ENCODE measurements at places on chromosomes 11 and 22.
A peak's percentile ranks its signal among the peaks of the same experiment; 100 is the strongest.

DNA sequence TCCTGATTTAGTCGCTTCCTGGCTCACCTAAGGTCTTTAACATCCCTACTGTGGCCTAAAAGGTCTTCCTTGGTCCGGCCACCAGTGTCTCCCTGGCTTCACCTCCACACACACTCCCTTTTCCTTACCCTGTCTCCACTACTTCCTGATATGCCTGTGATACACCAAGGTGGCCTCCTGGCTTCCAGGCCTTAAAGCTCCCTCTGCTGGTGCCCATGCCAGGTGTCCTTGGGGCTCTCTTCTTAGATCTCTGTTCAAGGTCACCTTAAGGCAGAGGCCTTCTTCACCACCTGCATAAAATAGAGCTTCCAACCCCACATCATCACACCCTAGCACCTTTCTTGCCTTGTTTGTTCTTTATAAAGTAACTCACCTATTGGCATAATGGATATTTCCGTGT lies 787.7 kb downstream of the NTM start:
- DNase-seq, result no peak

GRCh38 chr11:12017865-12018453 lies 9.5 kb upstream of the DKK3 start:
- no peak for DNase-seq

GRCh38 chr22:21876486-21877176 lies 9.2 kb upstream of the MAPK1 start:
- peak; percentile 40 for DNase-seq

GRCh38 chr22:24001314-24001713 lies 3.9 kb downstream of the GSTT4 start:
- no peak for DNase-seq

DNA sequence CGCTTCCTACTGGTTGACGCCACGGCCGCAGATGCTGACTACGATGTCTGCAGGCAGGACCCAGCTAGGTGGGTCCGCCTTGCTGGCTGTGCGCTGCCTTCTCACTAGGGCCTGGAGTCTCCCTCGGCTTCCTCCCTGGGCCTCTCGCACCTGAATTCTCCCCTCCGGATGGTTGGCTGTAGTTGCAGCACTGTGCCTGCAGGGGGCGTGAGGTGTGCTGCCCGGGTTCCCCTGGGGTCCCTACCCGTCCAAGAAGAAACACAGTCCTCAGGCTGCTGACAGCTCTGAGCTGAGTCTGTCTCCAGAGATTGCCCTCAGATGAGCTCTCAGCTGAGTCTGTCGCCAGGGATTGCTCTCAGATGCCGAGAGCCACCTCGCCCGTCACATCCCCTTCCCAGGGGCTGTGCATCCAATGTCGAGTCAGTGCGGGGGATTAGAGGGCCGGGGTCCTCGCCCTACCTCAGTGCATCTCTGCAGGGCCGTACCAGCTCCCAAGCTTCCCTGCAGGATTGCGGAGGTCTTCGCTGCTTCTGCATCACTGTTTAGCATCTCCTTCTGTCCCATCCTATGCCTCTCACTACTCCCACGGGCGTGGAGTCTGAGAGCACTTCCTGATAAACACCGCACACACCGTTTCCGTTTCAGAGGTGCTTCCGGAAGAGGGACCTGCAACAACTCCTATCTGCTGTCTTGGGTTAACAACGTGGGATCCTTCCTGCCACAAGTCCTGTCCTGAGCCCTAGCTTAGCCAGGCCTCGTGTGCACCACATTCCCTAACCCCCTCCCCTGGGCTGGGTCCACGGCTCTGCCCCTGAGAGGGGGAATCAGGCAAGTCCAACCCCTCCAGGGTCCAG lies 196.9 kb downstream of the CSNK2A3 start:
- no peak for DNase-seq

GRCh38 chr22:24432059-24432853 lies 4.9 kb downstream of the ADORA2A start:
- no peak for DNase-seq

DNA sequence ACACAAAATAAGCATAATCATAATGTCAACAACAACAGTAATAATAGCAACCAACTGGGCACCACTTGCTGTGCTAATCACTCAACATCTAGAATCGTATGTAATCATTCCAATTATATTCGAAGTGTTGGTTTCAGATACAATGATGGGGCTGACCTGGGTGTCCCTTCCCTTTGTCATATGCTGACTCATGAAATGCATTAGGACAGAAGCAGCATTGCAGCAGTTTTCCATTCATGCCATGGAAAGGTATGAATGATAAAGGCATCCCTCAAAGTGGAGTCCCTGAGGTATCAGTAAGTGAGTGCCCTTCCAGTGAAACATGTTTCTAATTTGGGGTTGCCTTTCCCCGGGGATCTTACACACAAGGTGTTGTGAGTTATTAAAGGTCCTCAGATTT lies 46.3 kb upstream of the ANO3 start:
- DNase-seq, result no peak

GRCh38 chr22:38716826-38717225 lies 11.1 kb downstream of the GTPBP1 start:
- no peak for DNase-seq

GRCh38 chr11:70511345-70511744 lies 113.0 kb downstream of the CTTN start:
- no peak for DNase-seq

DNA sequence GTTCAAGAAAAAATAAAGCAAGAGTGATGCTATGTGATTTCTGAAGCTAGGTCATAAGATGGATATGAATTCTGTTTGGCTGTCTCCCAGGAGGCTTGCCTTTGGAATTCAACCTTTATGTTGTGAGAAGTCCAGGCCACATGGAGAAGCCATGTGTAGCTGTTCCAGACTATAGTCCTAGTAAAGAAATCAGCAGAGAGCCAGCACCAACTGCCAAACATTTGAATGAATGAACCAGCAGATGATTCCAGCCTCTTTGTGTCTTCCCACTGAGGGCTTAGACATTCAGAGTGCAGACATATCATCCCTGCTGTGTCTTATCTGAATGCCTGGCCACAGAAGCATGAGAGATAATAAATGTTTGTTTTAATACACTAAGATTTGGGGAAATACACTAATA lies 1150.6 kb downstream of the DLG2 start:
- DNase-seq, result no peak

GRCh38 chr22:49719046-49719445 lies 108.6 kb downstream of the BRD1 start:
- DNase-seq, result no peak

DNA sequence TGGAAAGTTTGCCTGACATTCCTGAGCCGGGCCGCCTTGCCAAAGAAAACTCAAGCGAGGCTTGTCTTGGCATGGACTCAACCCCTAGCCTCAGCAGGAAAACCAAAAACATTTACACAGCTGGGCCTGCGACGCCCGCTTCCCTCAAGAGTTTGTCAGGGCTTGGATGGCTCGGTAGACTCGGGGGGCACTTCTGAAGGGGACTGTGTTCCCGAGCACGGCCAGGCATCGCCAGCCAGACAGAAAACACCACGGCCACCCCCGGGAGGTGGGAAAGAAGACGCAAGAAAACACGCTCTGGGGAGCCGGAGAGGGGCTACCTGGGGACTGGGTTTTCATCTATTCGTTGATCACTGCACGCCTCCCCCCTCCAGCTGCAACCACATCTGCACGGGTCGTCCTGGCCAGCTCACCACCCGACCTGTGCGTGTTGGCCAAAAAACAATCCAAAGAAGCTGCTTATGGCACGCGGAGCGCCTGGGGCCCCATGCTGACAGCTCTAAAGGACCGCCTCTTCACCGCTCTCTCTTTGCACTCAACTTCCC lies 380.7 kb downstream of the MN1 start:
- peak; percentile 79 for DNase-seq

- DNase-seq, result no peak
Measured at GRCh38 chr11:71223671-71224660, 28.4 kb downstream of the SHANK2 start.

DNA sequence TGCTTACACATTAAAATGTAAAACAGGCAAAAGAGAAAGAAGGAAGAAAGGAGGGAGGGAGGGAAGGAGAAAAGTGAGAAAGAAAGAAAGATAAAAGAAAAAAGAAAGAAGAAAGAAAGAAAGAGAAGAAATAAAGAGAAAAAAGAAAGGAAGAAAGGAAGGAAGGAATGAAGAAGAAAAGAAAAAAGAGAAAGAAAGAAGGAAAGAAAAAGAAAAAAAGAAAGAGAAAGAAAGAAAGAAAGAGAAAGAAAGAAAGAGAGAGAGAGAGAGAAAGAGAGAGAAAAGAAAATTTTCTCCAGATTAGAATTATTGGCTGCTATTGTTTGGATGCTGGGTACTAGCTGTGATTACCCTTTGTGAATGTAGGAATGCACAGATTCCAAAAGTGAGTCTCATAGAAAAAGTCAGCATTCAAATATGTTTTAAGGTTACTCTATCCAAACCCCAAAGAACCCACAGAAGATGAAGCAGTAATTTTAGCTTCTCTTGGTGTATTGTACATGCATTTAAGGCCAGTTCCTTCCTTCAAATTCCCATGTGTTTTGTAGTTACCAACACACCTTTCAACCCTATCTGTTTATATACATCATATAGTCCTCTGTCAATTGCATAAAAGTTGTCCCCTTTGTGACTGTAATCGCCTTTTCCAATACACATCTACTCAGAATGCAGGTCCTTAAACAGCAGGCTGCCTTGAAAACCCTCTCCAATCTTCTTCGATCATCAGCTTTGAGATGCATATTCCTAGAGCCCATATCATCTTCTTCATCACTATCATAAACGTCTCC lies 789 bp upstream of the FAM111A start:
- DNase-seq, result no peak

GRCh38 chr11:44351006-44351660 lies 41.2 kb upstream of the ALX4 start:
- no peak for DNase-seq

GRCh38 chr11:57311109-57311936 lies 13.4 kb downstream of the TNKS1BP1 start:
- DNase-seq, result peak; percentile 84

GRCh38 chr11:78230161-78230877 lies 41.6 kb downstream of the USP35 start:
- DNase-seq, result no peak

DNA sequence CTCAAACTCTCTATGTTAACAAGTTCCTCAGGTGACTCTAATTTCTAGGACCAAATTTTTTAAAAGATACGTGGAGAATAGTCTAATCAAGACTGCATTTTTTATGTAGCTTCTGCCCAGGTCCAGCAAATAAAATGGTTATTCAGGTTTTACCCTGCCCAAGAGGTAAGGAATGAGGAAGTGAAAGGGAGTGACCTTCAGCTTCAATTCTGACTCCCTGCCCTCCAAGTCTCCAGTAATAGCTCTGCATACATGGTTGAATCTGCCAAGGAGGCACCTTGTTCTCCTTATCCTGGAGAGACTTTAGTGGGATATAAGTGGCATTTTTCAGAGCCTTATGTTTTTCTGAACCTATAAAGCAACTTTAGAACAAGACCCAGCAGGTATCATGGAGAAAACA lies 15.5 kb downstream of the MUC15 start:
- no peak for DNase-seq

GRCh38 chr11:34305193-34305592 lies 52.6 kb downstream of the ABTB2 start:
- DNase-seq, result no peak

DNA sequence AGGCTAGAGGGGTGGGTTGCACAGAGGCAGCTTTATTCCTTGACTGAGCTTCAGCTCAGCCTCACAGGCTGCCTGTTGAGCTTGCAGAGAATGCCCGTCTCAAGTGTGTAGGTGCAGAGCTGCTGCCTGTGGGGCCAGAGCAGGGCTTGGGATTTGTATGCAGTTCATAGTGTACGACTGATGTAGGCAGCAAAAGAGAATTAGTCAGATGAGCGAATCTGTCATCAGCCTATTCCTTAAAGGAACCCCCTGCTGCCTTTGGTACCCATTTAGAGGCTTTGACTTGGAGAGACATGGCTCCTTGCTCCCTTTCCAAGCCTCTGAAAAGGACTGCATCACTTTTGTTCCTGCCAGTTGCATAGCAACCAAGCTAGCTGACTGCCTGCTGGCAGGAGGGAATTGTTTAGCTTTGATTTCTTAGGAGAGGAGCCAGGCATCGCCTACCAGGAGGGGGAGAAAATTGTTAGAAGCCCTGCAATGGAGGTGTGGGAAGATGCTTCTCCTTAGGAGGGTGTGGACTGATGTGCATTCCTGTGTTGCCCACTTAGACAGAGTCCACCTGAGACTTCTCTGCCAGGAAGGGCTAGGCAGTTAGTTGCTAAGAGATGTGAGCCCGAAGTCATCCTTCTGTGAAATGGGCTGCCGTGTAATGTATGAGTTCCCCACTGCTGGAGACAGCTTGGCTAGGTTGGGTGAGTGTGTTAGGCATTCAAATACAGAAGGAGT lies 10.9 kb downstream of the ACO2 start:
- no peak for DNase-seq

DNA sequence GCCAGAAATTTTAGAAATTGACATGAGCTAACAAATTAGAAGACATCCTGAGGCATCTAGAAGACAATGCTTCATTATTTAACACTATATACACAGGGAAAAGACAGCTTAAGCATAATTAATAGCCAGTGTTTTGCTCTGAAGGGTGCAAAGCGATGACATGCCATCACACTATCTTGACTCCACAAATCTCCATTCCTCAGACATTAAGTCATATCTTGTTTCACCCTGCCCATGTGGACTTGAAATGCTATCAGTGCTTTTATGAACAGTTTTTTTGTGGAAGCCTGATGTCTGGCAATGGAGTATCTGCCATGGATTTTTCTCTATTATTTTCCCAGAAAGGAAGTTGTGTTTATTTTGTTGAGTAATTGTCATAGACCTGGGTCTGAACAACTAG lies 2.3 kb downstream of the CARD18 start:
- no peak for DNase-seq

DNA sequence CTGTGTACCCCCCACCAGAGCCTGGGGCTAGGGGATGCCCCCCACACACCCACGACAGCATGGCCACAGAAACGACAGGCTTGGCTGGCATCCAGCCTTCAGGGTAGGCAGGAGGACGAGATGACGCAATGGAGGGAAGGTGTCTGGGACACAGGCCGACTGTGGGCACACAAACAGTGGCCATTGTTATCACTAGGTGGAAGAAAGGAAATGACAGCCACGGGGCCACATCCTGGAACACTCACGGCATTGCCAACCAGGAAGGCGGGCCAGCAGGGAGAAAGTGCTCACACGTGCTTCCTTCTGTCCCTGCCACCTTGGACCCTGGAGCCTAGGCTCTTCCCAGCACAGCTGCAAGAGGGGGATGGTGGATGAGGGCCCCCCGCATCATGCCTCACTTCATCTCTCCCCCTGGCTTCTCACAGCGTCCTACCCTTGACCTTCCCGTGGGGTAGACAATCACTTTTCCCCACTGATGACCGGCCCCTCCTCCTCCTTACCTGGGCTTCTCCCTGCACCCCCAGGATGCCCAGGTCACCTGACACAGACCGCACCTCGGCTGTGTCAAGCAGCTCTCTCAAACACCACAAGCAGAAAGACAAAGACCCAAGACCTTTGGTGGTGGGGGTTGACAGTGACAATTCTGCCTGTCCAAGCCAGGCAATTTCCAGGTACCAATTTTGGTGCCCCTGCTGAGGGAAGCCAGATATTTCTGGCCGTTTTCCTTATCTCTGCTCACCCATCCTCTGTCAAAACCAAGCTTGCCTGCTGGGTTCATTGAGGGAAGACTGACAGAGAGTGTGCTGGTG lies 8.6 kb downstream of the PLA2G6 start:
- DNase-seq, result no peak

- no peak for DNase-seq
Measured at GRCh38 chr22:37329238-37330140, 47.2 kb downstream of the CYTH4 start.

- no peak for DNase-seq
Measured at GRCh38 chr11:25886036-25886435, 445.9 kb upstream of the ANO3 start.

GRCh38 chr11:42975180-42975529 lies 336.6 kb upstream of the API5 start:
- DNase-seq, result no peak

- no peak for DNase-seq
Measured at GRCh38 chr22:45308391-45308956, 1.3 kb upstream of the FAM118A start.

GRCh38 chr11:8333811-8334401 lies 70.2 kb upstream of the LMO1 start:
- DNase-seq, result no peak

Measured in AG04449 (cell line).